ENCODE measurements at places on chromosomes 7 and 10.
A peak's percentile ranks its signal among the peaks of the same experiment; 100 is the strongest.

DNA sequence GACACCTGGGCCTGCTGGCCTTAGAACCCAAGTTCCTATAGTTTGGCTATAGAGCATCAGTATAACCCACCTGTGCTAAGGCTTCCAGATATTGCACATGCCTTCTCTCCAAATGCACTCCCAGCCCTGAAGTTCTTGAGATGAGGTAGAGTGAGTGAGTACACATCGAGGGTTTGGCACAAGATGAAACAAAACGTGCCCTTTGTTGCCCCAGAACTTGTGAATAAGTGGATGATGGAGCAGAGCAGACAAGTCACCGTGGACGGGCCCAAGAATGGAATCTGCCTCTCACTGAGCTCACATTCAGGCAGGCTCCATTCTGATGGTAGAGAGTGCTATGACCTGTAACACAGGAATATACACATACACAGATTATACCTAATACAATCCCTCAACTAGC, 73.0 kb upstream of the STK17A start:
- H3K27ac ChIP-seq = no peak overlapping the region
- no peak overlapping the region for H3K4me3 ChIP-seq
- no peaks in the 10 kb centered on the region for H3K4me1 ChIP-seq
- no peaks in the 10 kb centered on the region for H3K36me3 ChIP-seq
- DNase-seq = no peak

- no peaks in the 10 kb centered on the region for H3K36me3 ChIP-seq
- no peak for DNase-seq
- H3K4me1 ChIP-seq = peaks cover 10% of the 10 kb centered on the region
These were observed 16.4 kb downstream of the PARD3 start for GRCh38 chr10:34798654-34799053.

GRCh38 chr7:55086413-55087201, 67.8 kb downstream of the EGFR start:
- no peak for DNase-seq
- peak overlapping the region; percentile 56 for H3K4me3 ChIP-seq
- H3K4me1 ChIP-seq = peaks cover 17% of the 10 kb centered on the region
- H3K27ac ChIP-seq = peak overlapping the region; percentile 85
- peaks cover 18% of the 10 kb centered on the region for H3K36me3 ChIP-seq

- DNase-seq = no peak
- no peak overlapping the region for H3K27ac ChIP-seq
- H3K4me3 ChIP-seq = no peak overlapping the region
- H3K36me3 ChIP-seq = no peaks in the 10 kb centered on the region
- no peaks in the 10 kb centered on the region for H3K27me3 ChIP-seq
These were observed 101.0 kb upstream of the PDE1C start for GRCh38 chr7:32171248-32171647.

DNA sequence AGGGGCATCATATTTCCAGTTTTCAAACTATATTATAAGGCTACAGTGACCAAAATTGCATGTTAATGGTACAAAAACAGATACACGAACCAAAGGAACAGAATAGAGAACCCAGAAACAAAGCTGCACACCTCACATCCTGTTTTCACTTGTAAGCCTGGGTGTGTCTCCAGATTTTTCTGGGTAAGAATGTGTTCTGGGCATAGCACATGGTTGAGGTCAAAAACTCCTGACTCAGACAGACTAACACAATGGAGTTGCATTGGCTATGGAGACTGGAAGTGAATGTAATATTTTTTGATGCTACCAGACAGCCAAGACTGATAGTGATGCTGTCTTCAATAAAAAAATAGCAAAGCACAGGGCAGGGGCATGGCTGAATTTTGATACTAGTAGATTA, 1175.2 kb downstream of the NXPH1 start:
- DNase-seq = no peak
- no peak overlapping the region for H3K4me3 ChIP-seq

DNA sequence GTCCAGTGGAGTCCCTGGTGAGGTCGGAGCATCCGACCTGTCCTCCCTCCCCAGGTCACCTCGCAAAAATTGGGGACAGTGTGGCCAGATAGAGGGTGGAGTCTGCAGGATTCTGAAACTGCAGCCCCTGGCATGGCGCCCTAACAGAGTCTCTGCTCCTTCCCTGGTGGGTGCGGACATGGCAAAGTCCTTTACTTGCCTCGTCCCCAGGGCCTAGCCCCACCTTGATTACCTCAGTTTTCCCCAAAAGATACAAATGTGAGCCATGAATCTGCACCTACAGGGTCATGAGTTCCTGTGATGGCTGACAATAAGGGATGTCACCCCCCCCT, 47.7 kb downstream of the NPVF start:
- no peaks in the 10 kb centered on the region for H3K27me3 ChIP-seq
- peak overlapping the region; percentile 89 for H3K27ac ChIP-seq
- no peaks in the 10 kb centered on the region for H3K36me3 ChIP-seq

DNA sequence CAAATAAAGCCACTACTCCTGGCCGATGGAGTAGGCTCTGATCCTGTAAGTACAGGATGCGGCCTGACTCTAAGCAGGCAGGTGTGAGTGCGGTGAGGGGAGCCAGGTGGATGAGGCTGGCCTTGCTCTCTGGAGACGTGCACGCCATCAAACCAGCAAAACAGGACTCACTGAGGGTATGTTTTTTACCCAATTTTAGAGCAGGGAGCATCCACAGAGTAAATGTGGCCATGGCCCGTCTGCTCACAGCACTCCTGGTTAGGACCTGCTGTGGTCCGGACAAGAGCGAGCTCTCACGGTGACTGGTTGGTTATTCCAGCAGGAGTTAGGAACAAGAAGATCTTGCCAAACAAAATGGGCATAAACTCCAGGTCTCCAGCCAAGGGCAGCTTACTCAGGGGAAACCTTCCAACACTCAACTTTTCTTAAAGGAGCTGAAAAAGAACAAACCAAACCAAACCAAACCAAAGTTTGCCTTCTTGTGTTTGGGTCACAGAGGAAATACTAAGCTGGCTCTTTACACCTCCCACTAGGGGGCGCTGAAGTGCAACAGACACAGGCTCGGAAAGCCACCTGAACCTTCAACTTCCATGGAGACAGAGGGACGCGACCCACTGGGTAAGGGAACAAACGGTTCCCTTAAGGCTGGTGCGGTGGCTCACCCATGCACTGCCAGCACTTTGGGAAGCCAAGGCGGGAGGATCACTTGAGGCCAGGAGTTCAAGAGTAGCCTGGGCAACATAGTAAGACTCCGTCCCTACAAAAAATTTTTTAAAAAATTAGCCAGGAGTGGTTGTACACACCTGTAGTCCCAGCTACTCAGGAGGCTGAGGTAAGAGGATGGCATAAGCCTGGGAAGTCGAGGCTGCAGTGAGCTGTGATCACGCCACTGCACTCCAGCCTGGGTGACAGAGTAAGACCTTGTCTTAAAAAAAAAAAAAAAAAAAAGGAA, 122.4 kb downstream of the CLEC2L start:
- H3K4me1 ChIP-seq = no peaks in the 10 kb centered on the region
- H3K27ac ChIP-seq = no peak overlapping the region
- DNase-seq = peak; percentile 18
- H3K36me3 ChIP-seq = no peaks in the 10 kb centered on the region
- no peaks in the 10 kb centered on the region for H3K27me3 ChIP-seq

DNA sequence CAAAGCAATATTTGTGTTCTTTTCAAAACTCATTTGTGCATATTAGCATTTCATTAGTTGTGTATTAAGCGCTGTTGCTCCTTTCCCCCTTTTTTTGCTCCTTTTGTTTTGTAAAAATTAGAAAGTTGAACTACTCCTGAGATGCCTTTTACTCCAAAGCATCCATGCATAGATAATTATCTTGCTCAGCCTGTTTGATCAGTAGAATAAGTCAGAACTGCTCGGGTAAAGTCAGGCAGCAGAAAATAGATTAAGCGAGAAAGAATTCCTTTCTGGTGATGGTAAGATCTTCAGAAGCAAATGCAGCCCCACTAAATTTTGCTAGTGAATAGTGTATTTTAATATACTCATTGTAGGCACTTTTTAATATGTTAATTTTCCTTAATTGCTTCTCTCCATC, 227.1 kb downstream of the TEX36 start:
- H3K27me3 ChIP-seq = no peaks in the 10 kb centered on the region
- no peak for DNase-seq
- no peaks in the 10 kb centered on the region for H3K36me3 ChIP-seq
- H3K27ac ChIP-seq = no peak overlapping the region

DNA sequence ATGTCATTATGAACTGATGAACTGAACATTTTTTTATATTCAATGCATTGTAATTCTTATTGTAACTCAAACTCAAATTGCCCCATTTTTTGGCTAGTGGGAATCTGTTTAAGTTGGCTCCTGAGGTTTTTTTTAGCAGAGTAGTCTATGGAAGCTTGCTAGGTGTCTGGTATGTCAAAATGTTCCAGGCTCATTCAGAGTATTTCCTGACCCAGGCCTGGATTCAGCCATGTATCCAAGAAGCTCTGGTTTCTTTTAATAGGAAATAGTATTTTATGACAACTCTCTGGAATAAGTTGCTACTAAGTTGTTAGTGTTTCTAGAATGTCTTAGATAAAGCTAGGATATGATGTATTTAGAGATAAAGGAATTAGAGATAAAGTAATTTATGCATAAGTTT, 288.0 kb downstream of the ARL4A start:
- no peaks in the 10 kb centered on the region for H3K36me3 ChIP-seq

DNA sequence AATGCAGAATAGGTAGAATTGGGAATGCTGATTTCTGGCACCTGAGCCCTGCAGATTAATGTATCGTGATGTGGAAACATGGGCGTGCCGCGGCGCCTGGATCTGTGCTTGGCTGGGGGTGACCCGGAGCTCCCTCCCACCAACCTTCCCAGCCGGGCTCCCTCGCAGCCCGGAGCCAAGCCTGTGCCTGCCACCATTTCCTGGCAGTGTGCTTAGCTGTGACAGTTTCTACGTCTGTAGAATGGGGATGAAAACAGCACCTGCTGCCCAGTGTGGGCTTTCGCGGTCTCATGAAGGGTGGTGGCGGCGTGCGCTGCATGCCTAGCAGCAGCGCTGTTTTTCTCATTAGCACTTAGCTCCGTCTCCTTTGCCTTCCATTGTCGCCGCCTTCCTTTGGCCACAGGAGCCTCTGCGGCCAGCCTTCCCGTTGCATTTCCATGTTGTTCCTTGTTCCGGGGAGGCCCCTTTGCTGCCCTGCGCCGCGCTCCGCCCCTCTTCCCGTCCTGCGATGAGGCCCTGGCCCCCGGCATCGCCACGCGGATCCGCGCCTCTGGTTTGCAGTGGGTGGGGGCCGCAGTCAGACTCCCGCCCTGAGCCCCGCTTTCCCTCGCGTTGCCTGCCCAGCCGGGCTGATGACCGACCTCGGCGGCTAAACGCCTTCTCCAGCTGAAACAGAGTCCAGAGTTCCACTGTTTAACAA, 84.2 kb downstream of the CUL1 start:
- DNase-seq = no peak
- H3K36me3 ChIP-seq = peaks cover 93% of the 10 kb centered on the region
- H3K4me1 ChIP-seq = peaks cover 5% of the 10 kb centered on the region
- H3K4me3 ChIP-seq = no peak overlapping the region
- H3K27ac ChIP-seq = no peak overlapping the region

- peaks cover 20% of the 10 kb centered on the region for H3K27me3 ChIP-seq
- H3K4me3 ChIP-seq = peak overlapping the region; percentile 41
- H3K36me3 ChIP-seq = no peaks in the 10 kb centered on the region
- no peaks in the 10 kb centered on the region for H3K4me1 ChIP-seq
These were observed 45.3 kb downstream of the ZNF777 start for GRCh38 chr7:149415391-149416071.

DNA sequence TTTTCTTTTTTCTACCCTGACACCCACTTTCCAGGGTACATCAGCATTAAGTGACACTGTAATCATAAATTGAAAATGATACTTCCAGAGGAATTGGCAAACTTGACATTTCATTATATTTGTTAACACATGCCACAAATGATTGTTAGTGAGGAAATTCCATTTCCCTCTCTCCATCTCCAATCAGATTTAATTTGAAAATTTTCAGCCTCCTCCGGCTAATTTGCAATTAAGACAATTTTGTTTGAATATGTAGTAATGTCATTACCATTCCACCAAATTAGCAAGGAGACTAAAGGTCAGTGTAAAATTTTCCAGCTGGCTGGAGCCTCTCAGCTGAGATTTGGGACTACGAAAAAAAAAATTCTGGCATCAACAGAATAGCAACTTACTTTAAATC, 242.7 kb downstream of the FOXP2 start:
- no peak overlapping the region for H3K4me3 ChIP-seq
- no peaks in the 10 kb centered on the region for H3K4me1 ChIP-seq
- no peaks in the 10 kb centered on the region for H3K36me3 ChIP-seq
- no peaks in the 10 kb centered on the region for H3K27me3 ChIP-seq
- DNase-seq = no peak
- no peak overlapping the region for H3K27ac ChIP-seq

DNA sequence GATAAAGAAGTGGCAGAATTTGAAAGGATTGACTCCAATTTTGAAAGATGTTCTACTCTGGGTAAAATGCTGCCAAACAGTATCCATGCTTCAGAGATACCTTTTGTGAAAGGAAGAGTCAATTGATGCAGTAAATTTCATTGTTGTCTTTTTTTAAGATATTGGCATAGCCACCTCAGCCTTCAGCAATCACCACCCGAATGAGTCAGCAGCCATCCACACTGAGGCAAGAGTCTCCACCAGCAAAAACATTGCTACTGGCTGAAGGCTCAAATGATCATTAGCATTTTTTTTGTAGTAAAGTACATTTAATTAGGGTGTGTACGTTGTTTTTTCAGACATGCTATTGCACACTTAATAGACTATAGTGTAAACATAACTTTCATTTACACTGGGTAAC, 31.7 kb upstream of the CYP26C1 start:
- no peaks in the 10 kb centered on the region for H3K4me1 ChIP-seq
- H3K27me3 ChIP-seq = peaks cover 9% of the 10 kb centered on the region
- DNase-seq = no peak
- H3K27ac ChIP-seq = no peak overlapping the region

DNA sequence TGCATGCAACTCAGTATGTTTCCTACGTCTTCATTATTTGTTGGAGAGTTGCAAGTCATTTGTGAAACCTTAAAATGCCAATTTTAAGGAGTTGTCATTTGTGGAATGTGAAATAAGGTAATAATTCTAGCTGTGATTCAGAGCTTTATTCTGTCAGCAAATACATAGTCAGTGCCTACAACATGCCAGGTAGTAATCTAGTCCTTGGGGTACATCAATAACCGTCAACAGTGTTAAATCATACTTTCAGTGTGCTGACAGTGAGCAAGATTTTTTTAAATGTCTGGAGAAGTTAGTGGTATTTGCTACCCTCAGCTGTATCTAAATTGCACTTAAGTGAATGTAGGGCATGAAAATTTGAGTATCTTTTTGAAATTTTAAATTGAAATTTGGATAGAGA, 36.7 kb downstream of the MPLKIP start:
- H3K36me3 ChIP-seq = peaks cover 41% of the 10 kb centered on the region
- H3K27me3 ChIP-seq = no peaks in the 10 kb centered on the region
- H3K4me1 ChIP-seq = no peaks in the 10 kb centered on the region
- H3K27ac ChIP-seq = no peak overlapping the region
- DNase-seq = no peak

All from esophagus squamous epithelium (tissue), 5 donors.